ENCODE measurements at places on chromosomes 5 and 9.

DNA sequence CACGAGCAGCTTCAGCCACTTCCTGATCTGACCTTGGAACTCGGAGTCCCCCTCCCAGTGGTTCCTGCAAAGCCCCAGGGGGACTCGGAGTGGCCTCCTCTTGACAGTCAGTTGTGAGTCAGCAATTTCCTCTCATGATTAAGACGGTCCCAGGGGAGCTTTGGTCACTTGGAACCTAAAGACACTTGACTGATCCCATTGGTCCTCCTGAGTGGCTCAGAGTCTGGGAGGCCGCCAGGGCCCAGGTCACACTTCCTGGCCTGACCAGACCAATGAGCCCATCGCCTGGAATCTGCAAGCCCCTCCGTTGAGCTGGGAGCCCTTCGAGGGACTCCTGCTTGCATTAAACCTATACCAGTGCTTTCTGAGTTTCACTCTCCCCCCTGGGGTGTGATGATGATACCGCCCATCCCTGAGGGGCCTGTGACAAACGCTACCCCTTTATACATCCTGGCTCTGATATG is 29.1 kb downstream of the TSPAN17 start:
- peak; percentile 10 for DNase-seq

DNA sequence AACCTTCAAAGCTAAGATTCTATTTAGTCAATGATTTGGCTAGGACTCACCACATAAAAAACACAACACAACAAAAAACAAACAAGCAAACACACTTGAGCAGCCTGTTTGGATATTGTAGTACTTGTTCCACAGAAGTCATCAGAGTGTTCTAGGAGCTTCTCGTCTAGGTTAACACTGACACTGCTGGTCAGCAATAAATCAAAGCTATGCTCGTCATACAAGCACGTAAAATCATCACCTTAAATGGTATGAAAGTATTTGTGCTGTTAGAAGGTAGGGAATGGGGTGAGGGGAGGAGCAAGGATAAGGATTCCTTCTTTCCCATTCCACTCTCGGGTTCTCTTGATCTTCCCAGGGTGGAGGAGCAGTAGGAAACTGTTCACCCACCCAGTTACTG is 88.0 kb downstream of the ARL15 start:
- no peak for DNase-seq

DNA sequence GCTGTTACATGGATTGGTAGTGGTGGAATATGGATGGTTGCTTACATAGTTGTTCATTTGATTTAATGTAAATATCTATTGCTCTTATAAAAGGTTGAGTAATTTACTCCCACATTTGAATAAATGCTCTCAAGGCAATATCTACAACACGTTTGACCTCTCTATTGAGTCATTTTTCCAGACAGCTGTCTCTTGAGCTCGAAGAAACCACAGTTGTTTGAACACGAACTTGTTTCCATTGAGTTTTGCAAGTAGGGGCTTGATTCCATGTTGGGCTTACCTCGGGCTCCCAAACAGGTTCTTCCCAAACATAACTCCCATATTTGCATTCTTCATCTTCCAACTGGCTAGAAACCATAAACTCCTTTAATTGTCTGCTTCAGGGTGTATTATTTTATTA is 115.0 kb upstream of the HMHB1 start:
- no peak for DNase-seq

DNA sequence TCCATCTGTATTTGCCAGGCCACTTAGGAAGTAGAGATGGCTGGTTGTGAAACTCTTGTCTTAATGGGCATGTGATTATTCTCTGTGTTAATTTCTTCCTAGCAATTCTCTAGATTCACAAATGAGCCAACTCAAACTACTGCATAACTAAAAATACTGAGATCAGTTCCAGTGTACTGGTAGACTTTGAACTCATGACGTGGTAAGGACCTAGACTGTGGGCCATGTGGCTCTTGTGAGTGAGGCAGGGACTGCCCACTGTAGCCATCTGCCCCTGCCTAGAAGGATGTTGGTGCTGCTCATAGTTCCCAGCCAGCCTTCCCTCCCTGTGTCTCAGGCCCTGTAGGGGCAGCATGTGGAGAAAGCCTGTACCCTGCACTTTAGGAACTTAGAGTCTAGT is 47.4 kb downstream of the CYSTM1 start:
- no peak for DNase-seq

DNA sequence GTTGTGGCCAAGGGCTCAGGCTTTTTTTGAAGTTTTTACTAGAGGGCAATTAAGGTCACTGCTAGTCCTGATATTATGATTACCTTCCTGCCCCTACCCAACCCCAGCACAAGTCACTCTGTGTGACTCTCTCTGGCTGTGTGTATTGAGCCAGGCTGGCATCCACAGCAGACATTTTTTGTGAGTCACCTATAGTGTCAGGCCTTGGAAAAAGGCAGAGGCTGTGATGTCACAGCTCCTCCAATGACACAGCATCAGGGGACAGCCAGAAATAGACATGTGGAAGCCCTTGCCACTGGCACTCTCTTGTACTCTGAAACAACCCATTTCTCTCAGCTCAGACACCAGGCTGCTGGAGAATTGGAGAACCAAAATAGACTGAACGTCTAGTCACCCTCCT is 145.4 kb downstream of the NMUR2 start:
- no peak for DNase-seq

- DNase-seq = no peak
Measured at GRCh38 chr5:160379511-160379910, 9.1 kb upstream of the C1QTNF2 start.

- no peak for DNase-seq
Measured at GRCh38 chr9:15206903-15207696, 99.9 kb downstream of the TTC39B start.

GRCh38 chr5:174082286-174082685 is 36.8 kb downstream of the NSG2 start:
- DNase-seq = no peak

- no peak for DNase-seq
Measured at GRCh38 chr9:115038178-115038577, 79.8 kb downstream of the TNC start.

DNA sequence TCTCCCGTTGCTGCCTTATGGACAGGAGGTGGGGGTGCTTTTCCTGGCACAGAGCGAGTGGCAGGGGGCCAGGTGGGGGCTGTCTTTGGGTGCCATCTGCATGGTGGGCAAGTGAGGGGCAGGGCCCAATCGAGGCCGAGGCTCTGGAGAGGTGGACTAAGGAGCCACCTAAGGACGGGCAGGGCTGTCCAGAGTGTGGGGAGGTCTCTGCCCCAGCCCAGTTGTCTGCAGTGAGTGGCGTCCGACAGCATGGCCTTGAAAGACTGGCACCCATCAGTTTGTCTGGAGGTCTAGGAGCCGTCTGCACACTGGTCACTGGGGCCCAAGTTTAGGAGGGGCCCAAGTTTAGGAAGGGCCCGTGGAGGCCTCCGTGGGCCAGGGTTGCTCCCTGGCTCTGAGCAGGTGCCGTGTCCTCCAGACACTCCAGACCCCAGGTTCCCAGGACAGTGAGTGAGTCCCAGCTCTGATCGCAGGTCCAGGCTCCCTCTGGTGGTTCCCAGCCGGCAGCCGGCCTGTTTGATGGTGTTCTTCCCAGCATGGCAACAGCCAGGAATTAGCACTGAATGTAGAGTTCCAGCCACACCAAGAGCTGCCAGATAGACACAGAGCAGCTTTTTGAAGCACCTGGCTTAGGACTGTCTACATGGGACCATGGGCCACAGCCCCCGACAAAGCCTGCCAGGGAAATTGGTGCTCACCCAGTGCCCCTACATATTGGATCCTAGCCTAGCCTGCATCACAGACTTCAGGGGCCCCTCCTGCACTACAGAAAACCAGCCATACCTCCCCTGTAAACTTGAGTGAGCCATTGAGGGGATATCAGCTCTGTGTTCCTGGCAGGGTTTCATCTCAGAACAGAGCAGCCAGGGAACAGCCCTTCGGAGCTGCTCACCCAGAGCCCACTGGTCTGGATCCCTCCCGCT is 120.9 kb downstream of the WNK2 start:
- DNase-seq = no peak

DNA sequence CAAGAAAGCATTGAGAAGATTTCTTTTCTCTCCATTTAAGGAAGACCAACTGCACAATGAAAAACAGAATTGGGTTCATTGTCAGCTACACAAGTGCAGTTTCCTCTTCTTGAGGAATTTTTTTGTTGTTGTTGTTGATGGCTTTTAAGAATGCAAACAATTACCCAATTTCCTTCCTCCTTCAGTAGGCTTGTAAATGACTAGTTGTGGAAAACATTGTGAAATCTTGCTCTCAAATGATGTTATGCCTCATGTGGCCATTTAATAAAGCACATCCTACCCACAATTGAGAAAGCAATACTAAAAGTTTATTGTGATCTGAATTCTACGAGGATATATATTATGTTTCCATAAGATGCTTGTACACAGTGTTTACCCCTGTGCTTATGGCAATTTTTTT is 171.6 kb downstream of the FAM174A start:
- no peak for DNase-seq

- DNase-seq = no peak
Measured at GRCh38 chr5:42321785-42322184, 101.5 kb upstream of the GHR start.

GRCh38 chr5:137604348-137605095 is 105.4 kb upstream of the SPOCK1 start:
- no peak for DNase-seq

DNA sequence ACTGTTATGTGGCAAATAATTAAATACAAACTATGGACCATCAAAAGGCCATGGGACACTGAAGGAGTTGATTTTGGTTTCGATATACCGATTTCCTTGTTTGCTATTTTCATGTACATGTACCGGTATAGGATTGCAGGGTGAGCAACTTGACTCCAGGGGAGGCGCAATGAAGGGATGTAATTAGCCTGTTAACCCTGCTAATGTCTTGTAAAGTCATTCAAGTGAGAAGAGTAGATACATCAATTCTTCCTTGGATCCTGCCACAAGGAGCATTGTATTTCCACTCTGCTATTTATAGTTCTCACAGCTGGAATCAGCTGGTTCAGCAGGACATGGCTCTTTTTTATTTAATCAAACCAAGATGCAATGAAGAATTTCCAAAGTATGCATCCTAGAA is 102.0 kb downstream of the STK32A start:
- peak; percentile 66 for DNase-seq

- no peak for DNase-seq
Measured at GRCh38 chr9:12708562-12709298, 15.5 kb downstream of the TYRP1 start.

DNA sequence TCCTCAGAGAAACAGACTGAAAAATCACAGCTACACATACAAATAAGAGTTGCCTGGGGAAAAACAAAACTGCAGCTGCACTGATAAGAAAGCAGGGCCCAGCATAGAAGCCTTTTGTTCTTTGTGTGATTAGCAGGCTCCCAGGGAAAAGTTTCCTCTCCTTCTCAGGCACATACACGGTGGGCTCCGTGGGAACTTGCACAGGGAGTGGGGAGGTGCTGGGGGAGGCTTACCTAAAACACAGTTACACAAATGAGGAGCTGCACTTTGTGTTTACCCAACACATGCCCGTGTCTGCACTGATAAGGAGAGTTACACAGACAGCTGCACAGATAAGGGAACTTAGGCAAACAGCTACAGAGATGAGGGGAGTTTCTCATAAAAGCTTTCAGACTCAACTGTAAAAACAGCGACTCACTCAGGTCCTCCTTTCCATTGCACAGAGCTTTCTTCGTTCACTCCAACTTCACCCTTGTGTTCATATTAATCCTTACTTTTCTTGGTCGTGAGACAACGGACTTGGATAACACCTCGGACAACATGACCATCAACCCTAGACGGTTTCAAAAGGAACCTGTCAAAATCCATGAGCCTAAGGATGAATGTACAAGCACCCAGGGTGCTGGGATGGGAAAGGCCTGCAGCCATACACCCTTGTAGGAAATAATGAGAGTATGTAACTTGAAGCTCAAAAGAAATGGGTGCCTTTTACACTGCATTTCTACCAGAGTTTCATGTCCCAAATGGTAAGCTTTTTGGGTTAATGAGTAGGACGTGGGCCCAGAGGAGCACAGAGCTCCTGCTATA is 50.8 kb downstream of the SERINC5 start:
- no peak for DNase-seq

DNA sequence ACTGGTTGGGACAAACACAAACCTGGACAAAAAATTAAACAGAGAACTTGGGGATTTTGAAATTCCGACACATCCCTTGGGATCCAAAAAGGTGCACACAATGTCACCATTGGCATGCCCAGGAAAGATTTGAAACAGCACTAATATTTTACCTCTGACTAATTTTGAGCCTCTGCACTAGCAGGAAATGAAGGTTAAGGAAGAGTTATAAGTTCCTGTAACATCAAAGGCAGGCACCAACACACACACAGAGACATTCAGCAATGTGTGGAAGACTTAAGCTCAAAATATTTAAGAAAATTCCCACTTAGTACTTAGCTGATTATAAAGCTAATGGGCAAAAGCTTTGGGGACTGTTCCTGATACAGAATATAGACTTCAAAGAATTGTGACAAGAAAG is 247.0 kb downstream of the CDH9 start:
- DNase-seq = no peak

DNA sequence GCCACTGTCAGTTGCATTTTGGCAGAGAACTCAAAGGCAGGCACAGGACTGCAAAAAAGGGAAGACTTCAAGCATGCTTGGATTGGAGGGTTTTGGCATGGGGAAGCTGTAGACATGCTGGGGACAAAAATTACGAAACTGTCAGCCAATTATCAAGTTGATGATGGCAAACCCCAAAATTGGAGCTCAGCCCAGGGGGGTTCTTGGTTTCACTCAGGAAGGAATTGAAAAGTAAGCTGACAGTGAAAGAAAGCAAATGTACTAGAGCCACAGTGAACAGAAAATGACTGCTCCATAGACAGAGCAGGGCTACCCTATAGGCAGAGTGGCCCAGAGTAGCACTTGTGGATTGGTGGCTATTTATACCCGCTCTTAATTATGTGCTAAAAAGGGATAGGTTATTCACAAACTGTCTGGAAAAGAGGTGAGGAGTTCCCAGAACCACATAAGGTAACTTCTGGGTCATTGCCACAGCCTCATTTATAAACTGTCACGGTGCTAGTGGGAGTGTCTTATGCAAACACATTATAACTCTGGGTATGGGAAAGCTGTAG is 14.6 kb upstream of the CFAP95 start:
- DNase-seq = no peak

DNA sequence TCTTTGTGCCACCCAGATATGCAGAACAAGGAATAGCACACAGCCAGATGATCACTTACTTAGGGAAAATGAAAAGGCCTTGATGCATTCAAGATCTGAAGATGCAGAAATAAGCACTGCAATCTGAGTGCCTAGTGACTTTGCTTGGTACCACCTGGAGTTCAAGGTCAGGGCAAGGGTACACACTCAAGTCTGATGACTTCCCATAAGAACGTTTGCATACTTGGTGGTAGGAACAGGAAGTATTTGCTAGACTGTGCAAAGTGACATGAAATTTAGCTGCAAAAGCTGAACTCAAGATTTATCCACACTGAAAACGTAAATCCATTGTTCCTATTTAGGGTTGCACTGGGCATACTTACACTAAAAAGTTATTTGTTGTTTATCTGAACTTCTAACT is 177.1 kb downstream of the PIK3R1 start:
- no peak for DNase-seq

Data from DMS79 (cell line).